GM12891 (cell line): ENCODE measurements at places on chromosomes 11 and 22.

GRCh38 chr11:44028816-44029506 is 18.8 kb upstream of the ACCSL start:
- DNase-seq, result no peak

GRCh38 chr11:61480261-61480993 is 28.1 kb upstream of the LRRC10B start:
- no peak for DNase-seq

- peak; percentile 94 for DNase-seq
These were observed at the start of gene PICK1 for GRCh38 chr22:38056969-38057891. TSS of gene PICK1 (plus strand) at chr22:38057404. CDS start at chr22:38057810, 406 bp downstream.

DNA sequence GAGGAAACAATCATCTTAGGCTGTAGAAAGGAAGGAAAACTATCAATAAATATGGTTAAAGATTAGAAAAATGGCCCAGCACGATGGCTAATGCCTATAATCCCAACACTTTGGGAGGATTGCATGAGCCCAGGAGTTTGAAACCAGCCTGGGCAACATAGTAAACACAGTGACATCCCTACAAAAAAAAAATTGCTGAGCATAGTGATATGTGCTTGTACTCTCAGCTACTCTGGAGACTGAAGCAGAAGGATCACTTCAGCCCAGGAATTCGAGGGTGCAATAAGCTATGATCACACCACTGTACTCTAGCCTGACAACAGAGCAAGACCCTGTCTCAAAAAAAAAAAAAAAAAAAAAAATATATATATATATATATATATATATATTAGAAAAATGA is 54.9 kb downstream of the ARFGAP2 start:
- no peak for DNase-seq

GRCh38 chr11:61061081-61061826 is 41.0 kb upstream of the CD5 start:
- DNase-seq, result peak; percentile 60

GRCh38 chr11:72112978-72113808 is 698 bp upstream of the ANAPC15 start:
- no peak for DNase-seq

GRCh38 chr11:74278103-74278502 is 33.3 kb downstream of the P4HA3 start:
- DNase-seq, result no peak

DNA sequence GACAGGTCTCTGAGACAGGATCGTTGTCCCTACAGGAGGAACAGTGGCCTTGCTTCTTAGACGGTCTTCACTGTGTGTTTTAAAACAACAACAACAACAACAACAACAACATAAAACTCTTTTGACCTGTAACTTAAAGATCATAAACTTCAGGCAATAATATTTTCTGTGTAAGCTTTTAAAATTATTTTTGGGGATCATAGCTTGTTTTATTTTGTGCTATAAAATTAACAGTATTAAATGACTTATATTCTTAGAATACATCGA is 13.8 kb upstream of the AIFM3 start:
- no peak for DNase-seq

- DNase-seq, result no peak
These were observed 137.3 kb upstream of the KIRREL3 start for GRCh38 chr11:127137771-127138280.

DNA sequence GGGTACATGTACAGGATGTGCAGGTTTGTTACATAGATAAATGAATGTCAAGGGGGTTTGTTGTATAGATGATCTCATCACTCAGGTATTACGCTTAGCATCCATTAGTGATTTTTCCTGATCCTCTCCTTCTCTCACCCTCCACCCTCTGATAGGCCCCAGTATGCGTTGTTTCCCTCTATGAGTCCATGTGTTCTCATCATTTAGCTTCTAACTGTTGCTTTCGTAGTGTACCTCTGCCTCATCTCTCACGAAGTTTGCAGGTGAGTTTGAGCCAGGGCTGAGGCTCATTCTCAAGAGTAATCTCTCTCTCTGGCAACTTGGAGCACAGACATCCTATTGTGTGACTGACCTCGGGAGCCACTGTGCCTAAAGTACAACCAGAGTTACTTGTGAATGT is 4.7 kb upstream of the HBE1 start:
- DNase-seq, result no peak

- DNase-seq, result no peak
These were observed 73.6 kb downstream of the TRIM29 start for GRCh38 chr11:120064341-120064740.

DNA sequence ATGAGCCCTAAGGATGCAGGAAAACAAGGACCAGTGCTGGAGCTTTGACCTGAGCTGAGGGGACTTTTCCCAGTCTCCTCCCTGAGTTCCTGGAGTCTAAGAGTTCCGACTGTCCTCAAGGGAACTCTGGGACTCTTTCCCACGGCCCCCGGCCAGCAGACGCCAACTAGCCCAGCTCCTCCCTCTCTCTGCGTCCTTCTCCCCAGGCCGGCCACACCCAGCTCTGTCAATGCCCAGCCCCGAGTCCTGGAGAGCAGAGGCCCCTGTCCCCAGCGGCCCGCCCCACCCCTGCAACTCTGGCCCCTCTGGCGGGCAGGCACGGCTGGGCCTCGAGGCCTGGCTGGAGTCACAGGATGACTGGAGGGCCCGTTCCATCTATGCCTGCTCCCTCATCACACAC is 29.8 kb downstream of the NECTIN1 start:
- DNase-seq, result no peak

GRCh38 chr11:36218283-36218921 is 70.8 kb downstream of the COMMD9 start:
- DNase-seq, result no peak

DNA sequence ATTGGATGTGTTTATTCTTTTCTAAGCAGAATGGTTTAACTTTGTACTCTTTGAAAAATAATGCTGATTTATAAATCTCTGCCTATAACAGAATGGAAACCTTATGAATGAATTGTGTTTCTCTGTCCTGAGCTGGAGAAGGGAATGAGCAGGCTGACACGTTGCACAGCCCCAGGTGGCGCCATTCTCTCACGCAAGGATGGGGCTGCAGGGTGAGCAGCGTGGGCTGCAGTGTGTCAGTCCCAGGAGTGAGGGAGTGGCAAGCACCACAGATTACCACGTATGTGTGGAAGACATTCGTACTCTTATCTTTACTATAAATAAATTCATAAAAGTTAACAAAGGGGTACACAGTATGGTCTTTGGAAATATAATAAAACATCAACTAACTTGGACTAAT is 33.4 kb downstream of the FDX1 start:
- DNase-seq, result no peak

- no peak for DNase-seq
These were observed 34.2 kb upstream of the BIRC3 start for GRCh38 chr11:102283116-102283485.

GRCh38 chr11:64581057-64581523 is 9.9 kb upstream of the SLC22A12 start:
- no peak for DNase-seq

DNA sequence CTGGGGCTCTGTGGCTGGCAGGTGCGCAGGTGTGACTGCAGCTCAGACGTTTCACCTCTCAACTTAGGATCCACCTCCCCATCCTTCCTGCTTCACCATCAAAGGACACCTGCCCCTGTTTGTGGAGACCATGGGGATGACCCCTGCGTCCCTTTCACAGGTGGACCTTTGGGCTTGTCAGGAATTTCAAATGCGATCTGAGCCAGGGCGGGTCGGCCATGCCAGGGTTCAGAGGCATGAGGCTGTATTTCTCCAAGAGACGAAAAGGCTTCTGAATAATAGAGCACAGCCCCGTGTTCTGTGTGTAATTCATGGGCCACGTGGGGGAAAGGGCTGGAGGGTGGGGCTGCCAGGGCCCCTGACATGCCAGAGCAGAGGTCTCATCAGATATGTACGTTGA is 668.0 kb downstream of the BRD1 start:
- DNase-seq, result no peak

DNA sequence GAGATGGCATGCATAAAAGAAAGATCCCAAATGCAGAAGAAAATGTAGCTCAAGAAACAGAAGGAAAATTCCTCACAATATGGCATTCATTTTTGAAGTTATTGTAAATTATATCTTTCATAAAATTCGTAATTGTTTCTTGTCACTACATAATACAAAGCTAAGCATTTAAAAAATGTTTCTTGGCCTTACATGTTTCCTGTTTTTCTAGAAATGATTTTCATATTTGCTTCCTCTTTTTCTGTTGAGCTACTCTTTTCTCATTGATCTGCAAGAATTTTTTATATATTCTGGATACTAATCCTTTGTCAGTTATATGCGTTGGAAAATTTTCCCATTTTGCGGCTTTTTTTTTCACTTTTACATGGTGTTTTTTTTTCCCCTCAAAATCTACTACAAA is 48.0 kb downstream of the ENTHD1 start:
- DNase-seq, result no peak

DNA sequence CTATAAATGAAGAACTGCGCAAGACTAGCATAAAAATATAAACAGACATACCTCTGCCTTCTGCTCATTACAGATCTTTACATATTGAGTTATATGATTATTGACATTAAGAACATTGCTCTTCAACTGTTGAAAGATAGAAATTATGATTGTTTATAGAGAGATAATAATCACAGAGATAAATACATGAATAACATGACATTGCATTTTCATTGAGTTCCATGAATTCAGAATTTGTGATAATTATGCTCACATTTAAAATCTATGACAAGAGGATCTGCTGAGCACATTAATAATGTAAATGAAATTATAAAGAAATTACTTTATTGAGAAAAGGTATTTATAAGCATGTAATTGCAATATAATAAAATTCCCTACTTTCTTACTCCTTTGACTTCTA is 24.8 kb downstream of the KIF18A start:
- DNase-seq, result no peak

DNA sequence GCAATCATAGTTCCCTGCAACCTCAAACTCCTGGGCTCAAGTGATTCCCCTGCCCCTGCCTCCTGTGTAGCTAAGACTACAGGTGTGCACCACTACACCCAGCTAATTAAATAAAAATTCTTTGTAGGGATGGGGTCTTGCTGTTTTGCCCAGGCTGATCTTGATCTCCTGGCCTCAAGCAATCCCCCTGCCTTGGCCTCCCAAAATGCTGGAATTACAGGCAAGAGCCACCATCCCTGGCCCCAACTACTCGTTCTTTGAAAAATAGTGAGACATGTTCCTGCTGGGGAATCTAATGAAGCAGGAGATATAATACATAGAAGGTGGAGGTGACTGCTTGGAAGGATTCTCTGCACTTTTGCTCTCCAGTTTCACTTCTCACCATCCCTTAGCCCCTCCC is 40.1 kb upstream of the RFPL3 start:
- no peak for DNase-seq

- DNase-seq, result no peak
These were observed 9.7 kb downstream of the OR5AN1 start for GRCh38 chr11:59368238-59369022.

DNA sequence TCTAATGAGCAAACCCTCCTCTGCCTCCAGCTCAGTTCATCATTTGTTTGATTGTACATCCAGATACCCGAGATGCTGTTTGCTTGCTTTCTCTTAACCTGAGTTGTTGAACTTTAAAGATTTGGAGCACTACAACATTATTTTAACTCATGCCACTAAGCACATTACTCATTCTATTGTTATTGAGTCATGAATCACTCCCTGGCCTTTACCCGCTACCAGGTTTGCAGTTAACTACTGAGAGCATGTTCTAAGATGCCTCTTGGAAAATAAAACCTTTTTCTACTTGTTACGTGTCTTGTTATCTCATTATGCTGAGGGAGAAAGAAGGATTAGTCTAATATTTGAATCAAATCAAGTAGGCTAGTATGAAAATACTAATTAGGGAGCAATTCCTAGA is 720.6 kb upstream of the ANO5 start:
- DNase-seq, result no peak

GRCh38 chr11:13679768-13680167 is 11.3 kb downstream of the FAR1 start:
- no peak for DNase-seq

- DNase-seq, result no peak
These were observed 251 bp upstream of the UQCC3 start for GRCh38 chr11:62671236-62671607.

- DNase-seq, result no peak
These were observed 313.7 kb upstream of the CADM1 start for GRCh38 chr11:115817844-115818468.

GRCh38 chr11:128492903-128493569 is 94.3 kb downstream of the ETS1 start:
- DNase-seq, result no peak

GRCh38 chr22:38347944-38348750 is 30.9 kb upstream of the CSNK1E start:
- DNase-seq, result no peak

GRCh38 chr11:130022799-130023198 is 20.2 kb upstream of the PRDM10 start:
- no peak for DNase-seq

GRCh38 chr11:109986488-109986887 is 106.7 kb upstream of the ZC3H12C start:
- no peak for DNase-seq

- DNase-seq, result no peak
These were observed 2.9 kb downstream of the ZP1 start for GRCh38 chr11:60870276-60870675.

DNA sequence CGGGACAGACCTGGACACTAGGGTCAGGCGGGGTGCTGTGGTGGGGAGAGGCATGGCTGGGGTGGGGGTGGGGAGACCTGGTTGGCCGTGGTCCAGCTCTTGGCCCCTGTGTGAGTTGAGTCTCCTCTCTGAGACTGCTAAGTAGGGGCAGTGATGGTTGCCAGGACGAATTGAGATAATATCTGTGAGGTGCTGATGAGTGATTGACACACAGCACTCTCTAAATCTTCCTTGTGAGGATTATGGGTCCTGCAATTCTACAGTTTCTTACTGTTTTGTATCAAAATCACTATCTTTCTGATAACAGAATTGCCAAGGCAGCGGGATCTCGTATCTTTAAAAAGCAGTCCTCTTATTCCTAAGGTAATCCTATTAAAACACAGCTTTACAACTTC is 3.9 kb downstream of the FADD start:
- DNase-seq, result no peak

DNA sequence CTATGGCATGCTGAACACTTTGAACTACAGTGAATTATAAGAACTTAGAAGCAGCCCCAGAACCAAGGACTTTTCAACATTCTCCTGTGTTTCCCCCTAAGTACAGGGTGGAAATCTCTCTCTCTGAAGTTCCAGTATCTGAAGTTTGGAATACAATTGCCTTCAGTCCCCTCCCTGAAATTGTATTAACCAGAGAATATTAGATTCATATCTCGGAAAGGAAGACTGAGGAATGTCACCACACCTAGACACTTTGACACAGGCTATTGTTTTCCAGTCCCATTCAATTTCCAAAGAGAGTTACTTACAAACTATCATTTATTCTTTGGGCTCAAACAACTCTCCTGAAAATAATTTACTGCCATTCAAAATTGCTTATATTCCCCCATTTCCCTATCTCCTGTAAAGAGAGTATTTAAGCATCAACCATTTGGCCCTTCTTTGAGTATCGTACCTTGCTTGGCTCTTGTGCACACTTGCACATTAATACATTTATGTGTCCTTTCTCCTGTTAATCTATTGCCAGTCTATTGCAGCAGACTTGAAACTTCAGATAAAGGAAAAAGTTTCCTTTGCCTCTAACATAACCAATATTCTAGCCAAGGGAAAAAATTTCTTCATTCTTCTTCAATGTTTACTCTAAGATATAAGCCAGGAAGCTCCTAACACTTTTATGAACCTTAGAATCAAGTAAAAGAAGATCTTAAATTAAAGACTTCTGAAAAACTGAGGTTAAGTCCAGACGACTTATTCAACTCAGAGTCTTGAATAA is 402.4 kb upstream of the DDI1 start:
- DNase-seq, result no peak

GRCh38 chr11:76768088-76768908 is 14.9 kb upstream of the TSKU start:
- no peak for DNase-seq
